ENCODE measurements at places on chromosomes 13 and 19. TPM values are rescaled to one million over a fixed set of nuclear protein-coding genes. Genes with fewer than 3 reads are reported as not detected.
A peak's percentile ranks its signal among the peaks of the same experiment; 100 is the strongest.

DNA sequence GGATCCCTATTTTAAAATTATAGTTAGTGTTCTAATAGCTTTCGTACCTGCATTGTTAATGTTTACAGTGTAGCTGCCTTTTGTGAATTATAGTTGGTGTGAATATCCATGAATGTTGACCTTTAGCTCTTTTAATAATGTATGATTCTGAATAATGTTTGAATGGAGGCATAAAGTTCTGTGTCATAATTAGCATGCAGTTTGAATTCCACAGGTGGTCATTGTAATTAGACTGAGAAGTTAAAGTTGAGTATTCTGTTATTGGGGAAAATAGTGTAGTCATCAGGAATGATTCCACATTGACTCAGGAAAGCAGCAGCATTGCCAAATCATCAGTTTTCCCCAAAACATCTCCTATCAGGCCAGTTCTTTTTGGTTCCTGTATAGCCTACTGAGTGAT, 12.1 kb downstream of the GPR18 start:
- DNase-seq, result no peak

DNA sequence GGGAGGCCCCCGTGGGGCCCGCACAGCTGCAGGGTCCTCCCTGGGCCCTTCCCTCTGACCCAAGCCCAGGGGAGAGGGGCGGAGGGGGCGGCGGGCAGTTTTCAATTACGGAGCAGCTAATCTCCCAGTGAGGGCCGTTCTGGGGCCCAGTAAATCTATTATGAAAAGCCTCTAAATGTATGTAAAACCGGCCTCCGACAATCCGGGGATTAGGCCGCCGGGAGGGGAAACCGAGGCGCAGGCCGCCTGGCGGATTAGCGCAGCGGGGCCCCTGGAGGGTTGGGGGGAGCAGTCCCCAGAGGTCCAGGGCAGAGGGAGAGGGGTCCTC, 25.1 kb downstream of the EFNA2 start:
- no peak for DNase-seq

DNA sequence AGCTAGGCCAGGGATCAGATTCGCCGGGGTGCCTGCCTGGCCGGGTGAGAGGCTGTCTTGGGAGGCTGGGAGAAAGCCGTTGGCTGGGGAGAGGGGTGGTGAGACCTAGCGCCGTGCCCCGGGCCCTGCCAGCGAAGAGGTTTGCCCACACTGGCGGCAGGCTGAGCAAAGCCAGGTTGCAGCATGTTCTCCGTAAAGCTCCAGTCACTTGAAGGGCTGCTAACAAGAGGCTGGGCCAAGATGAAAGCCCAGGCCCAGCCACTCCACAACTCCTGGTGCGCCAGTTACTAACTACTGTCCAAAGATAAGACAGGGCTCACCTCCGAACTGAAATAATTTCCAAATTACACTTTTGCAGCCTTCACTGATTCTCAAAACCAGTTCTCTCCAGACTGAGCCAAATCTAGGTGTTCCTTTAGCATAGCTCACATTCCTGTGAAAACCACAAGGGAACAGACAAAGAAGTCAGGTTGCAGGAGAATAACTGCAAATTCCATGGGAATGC, 16.3 kb downstream of the ELAVL1 start:
- DNase-seq, result peak; percentile 81

DNA sequence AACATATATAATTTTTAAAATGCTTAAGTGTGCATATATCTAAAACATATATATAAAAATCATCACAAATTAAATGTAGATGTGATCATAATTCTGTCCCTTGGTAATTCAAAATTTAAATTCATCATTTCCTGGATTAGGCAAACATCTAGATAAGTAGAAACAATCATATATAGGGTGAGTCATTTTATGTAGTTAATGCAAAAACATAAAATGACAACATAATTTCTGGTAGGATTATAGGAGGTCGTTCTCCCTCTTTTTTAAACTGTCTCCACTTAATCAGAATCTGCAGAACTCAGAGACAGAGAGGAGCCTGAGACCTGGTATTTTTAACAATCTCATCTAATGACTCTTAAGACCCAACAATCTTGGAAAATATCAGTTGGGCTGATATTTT, 333.4 kb downstream of the KCTD12 start:
- no peak for DNase-seq

- no peak for DNase-seq
Measured at GRCh38 chr19:39299404-39299803, 3.2 kb downstream of the IFNL1 start.

The ATP8A2 gene
- total RNA-seq, result 0.42 TPM

DNA sequence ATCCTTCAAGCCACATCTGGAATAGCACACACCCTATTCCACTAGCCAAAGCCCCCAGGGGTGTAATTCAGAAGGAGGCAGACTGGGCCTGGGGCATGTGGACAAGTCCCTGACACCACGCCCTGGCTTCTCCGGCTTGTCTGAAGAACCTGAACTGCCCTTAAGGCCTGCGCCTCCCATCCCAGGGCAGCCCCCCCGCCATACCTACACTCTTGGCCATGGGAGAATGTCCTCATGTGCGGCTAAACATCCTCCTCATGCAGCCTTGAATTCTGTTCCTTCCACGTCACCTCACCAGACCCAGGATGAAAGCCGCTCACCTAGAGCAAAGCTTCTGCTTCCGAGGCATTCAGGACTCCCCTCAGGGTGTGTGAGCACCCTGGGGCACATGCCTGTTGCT, 24.3 kb upstream of the POU2F2 start:
- no peak for DNase-seq

The SSC5D gene
- total RNA-seq, result not detected

DNA sequence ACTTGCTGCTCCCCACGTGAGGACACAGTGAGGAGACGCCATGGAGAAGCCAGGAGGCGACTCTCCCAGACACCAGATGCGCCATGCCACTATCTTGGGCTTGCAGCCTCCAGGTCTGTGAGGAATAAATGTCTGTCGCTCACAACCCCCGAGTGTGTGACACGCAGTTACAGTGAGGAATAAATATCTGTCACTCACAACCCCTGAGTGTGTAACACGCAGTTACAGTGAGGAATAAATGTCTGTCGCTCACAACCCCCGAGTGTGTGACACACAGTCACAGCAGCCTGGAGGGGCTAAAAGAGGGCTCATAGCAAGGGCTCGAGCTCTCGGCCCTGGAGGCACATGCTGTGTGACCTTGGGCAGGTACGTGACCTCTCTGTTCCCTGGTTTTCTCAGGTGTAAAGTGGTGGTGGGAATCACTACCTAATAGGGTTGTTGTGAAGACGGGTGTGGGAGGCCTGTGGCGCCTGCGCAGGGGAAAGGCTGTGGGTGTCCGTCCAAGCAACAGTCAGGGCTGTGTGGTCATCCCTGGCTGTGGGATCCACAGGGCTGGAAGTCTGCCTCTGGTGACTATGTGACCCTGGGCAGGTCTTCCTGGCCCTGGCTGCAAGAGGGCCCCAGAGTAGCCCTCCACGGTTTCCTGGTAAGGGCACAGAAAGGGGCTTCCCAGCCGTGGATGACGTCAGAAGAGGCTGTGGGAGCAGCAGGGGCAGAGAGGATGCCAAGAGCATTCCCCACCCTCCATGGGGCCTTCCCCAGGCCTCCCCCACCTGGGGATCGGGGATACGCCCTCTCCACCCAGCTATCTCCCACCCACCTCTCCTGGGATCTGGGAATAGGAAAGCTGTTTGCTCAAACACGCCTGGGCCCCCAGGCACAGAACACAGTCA, 77.7 kb downstream of the C1QTNF9 start:
- DNase-seq, result no peak

GRCh38 chr13:58712191-58712590, 1080.6 kb downstream of the PCDH17 start:
- no peak for DNase-seq

DNA sequence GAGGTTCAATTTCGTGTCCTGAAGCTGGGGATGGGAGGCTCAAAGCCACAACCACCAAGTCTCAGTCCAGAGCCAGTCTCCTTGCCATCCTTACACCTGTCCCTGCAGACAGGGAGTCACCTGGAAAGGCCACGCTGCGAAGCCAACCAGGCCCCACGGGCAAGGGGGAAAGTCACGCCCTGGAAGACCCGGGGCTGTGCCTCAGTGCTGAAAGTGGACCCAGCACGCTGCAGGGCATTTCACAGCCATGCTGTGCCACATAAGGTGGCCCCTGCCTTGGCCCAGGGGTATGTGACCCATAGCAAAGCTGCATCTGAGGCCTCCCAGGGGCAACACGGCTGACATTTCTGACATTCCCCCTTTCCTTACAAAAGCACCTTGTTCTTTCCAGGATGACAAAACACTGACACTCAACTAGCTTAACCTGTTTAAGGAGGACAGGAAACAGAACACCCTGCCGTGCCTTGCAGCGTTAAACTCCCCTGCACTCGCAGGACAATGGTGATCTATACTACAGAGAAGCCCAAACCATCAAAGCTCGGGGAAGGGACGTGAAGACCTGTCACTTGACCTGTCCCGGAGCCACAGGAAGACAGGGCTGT, 14.8 kb downstream of the CHERP start:
- DNase-seq, result no peak

The CIRBP gene
- total RNA-seq, result 99.9 TPM

DNA sequence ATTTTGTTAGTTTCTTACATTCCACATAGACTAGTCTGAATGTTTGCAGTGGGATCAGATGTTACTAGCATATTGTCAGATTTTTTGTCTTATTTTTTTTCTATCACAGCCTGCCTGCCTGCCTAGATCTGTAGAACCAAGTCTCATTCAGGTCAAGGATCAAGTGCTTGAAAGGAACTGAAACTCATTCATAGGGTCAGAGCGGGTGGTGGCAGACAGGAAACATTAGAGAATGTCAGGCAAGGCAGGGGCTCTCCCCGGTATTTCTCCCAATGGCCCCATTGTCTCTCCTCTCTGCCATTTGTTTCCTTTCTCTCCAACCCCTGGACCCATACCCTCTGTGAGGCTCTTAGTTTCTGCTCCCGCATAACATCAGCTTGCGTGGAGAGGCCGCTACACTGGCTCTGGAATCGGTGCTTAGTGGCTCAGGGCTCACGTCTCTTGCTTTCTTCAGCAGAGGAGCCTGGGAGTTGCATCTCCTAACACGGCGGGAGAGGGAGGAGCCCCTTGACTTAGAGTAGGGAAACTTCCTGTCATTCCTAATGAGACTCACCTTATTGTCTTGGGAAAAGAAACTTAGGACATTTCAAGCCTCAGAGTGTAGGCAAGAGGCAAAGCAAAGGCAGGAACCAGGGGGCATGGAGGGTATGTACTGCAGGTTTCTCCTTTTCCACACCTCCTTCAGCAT, 35.6 kb upstream of the SPATA13 start:
- DNase-seq, result no peak

DNA sequence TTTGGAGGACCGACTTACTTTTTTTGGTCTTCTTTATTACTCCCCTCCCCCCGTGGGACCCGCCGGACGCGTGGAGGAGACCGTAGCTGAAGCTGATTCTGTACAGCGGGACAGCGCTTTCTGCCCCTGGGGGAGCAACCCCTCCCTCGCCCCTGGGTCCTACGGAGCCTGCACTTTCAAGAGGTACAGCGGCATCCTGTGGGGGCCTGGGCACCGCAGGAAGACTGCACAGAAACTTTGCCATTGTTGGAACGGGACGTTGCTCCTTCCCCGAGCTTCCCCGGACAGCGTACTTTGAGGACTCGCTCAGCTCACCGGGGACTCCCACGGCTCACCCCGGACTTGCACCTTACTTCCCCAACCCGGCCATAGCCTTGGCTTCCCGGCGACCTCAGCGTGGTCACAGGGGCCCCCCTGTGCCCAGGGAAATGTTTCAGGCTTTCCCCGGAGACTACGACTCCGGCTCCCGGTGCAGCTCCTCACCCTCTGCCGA, 409 bp downstream of the FOSB start:
- peak; percentile 45 for DNase-seq

The TARM1 gene
- total RNA-seq, result not detected

DNA sequence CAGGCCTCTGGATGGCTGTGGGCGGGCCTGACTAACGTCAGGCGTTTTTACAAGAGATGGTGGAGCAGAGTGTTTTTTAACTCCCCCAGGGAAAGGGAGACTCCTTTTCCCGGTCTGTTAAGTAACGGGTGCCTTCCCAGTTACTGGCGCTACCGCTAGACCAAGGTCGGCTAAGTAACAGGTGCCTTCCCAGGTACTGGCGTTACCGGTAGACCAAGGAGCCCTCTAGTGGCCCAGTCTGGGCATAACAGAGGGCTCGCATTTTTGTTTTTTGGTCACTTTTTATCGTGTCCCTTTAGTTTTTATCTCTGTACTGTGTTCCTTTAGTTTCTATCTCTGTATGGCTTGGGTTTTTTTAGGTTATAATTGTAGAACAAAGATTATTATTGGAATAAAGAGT, 10.0 kb downstream of the ZNF383 start:
- DNase-seq, result no peak

GRCh38 chr13:60260440-60260839, 96.7 kb upstream of the DIAPH3 start:
- DNase-seq, result no peak

The LAIR1 gene
- total RNA-seq, result not detected

- DNase-seq, result no peak
Measured at GRCh38 chr13:110449219-110450015, 112.1 kb downstream of the RAB20 start.

The OR4F17 gene
- not detected for total RNA-seq

DNA sequence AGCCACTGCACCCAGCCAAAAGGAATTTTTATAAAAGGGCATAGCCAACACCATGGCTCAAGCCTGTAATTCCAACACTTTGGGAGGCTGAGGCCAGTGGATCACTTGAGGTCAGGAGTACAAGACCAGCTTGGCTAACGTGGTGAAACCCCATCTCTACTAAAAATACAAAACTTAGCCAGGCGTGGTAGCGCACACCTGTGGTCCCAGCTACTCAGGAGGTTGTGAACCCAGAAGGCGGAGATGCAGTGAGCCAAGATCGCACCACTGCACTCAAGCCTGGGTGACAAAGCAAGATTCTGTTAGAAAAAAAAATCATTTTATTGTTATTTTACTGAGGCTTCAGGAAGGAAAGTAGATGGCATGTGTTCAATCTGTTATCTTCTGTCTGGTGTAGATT, 31.3 kb upstream of the FOXO1 start:
- DNase-seq, result no peak

The ZNF506 gene
- 8.2 TPM for total RNA-seq

- no peak for DNase-seq
Measured at GRCh38 chr13:24038841-24039330, 121.6 kb upstream of the SPATA13 start.

The PRRG2 gene
- total RNA-seq, result 5.9 TPM

The IFNL1 gene
- not detected for total RNA-seq

GRCh38 chr13:78600280-78600883, 3.0 kb downstream of the POU4F1 start:
- no peak for DNase-seq

The ZNF235 gene
- 3.2 TPM for total RNA-seq

The ETV2 gene
- total RNA-seq, result 0.71 TPM

GRCh38 chr19:30144802-30145201, 202.8 kb downstream of the URI1 start:
- DNase-seq, result no peak

- DNase-seq, result no peak
Measured at GRCh38 chr13:95642028-95642621, 2.4 kb downstream of the DZIP1 start.

The NLRP11 gene
- total RNA-seq, result not detected

- DNase-seq, result no peak
Measured at GRCh38 chr19:13033819-13034611, 38.7 kb downstream of the NFIX start.

The ZNF567 gene
- 6.1 TPM for total RNA-seq

Data from foreskin keratinocyte (primary cell).